Spinal cord (tissue), 10 donors: ENCODE measurements at places on chromosomes 1 and 21.
A peak's percentile ranks its signal among the peaks of the same experiment; 100 is the strongest.

DNA sequence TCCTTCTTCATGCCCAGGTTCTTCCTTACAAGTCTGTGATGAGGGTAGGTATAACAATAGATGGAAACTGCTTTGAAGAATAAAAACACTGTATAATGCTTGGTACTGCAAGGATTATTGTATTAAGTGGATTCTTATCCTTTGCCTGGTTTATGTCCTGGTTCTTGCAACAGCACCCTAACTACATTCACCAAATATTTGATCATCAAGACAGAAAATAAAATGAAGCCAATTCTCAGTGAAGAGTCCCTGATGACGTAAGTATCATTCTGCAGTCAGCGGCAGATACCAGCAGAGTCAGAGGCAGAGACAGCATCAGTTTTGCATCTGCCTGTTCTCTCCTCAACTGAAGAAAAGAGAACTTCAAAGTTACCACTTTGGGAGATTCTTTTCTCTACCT lies 19.7 kb downstream of the ARHGEF11 start:
- no peak for DNase-seq

DNA sequence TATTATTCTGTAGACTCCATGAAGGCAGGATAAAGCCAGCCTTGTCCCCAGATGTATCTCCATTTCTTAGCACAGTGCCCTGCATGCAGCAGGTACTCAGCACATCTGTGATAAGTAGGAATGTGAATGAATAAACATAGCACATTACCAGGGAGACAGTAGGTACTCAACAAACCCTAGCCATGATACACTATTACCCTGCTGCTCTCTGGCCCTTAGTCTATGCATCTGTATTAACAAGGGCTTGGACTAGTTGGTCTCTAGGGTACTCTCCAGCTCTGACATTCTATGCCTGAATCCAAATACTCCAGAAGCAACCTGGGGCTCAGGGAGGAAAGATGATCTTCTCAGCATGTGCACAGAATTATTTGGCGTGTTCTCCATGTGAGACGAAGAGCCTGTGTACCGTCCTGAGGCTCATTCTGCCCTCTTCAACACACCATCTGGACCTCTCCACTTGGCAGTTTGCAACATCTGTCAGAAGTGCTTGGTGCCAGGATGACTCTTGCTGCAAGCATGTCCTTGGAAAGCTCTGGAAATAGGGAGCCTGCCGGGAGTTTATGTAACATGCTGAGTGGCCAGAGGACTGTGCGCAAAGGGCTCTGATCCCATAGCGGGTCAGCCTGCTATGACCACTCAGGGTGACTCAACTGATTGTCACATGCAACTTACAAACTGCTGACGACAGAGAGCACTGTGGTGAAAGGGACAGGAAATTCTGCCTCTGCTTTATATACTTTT lies 228.2 kb upstream of the USP24 start:
- peak; percentile 90 for DNase-seq

- DNase-seq, result no peak
Observed at GRCh38 chr1:174433451-174433850, 14.3 kb upstream of the GPR52 start.

DNA sequence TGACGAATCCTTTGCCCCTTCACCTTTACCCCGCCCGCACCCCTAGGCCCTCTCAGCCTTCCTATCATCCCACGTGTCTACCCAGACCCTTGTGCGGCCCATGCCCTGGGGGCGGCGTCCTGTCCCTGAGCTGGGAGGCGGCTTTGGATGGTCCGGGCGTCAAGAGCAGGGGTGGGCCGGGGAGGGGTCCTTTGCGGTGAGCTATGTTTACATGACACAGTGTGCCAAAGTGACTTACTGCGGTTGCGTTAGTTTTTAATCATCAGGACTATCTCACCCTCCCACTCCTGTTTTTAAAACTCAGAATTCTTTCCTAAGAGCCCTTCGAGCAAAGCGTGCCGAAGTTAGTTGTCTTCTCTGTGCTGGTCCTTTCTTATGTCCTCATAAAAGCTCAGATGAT lies 144.6 kb downstream of the PGBD5 start:
- no peak for DNase-seq

DNA sequence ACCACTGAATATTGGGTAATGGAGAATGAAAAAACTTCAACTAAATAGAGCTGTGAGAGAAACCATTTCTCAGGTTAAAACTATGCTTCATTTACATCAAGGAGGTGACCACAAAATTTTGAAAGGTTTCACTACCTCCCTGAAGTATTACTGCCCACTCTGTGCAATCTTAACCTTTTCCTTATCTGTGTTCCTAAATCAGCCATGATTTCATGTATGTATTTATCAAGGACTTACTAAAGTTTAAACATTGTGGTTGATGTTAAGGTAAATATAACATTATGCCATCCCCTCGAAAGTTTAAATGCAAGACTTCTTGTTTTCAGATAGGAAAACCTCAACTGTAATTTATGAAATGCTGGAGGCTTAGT lies 84.4 kb downstream of the CLEC20A start:
- no peak for DNase-seq
